A549 treated with CpdA at 1 μM for 4 hours (cell line): ENCODE measurements at places on chromosomes 12 and 14. TPM values are rescaled to one million over a fixed set of nuclear protein-coding genes. Genes with fewer than 3 reads are reported as not detected.

The DTX1 gene
- 0.32 to 0.67 TPM (median 0.46 TPM) in 5 replicates for total RNA-seq

The TMEM233 gene
- 0.06 to 0.12 TPM (median 0.07 TPM) in 5 replicates for total RNA-seq

The PRKD1 gene
- total RNA-seq: 2.2 to 2.8 TPM (median 2.4 TPM) in 5 replicates

The EAPP gene
- 37.4 to 52.3 TPM (median 39.0 TPM) in 5 replicates for total RNA-seq

The C3AR1 gene
- total RNA-seq: not detected in 5 replicates

The KRT3 gene
- 0.03 to 0.10 TPM in 2 of 5 replicates, not detected in the others for total RNA-seq

The HAL gene
- 0.06 to 0.49 TPM (median 0.17 TPM) in 5 replicates for total RNA-seq

The PIP4K2C gene
- total RNA-seq: 36.3 to 44.3 TPM (median 42.6 TPM) in 5 replicates
